Stimulated activated CD4-positive, alpha-beta T cell treated with anti-CD3 and anti-CD28 coated beads, Interleukin-1b, Interleukin-23, amount 100 ng/mL, for 1 hour (primary cell): ENCODE measurements at places on chromosomes 16 and 17.

- DNase-seq: no peak
These were observed 36.0 kb downstream of the NKD1 start for GRCh38 chr16:50584033-50584722.

DNA sequence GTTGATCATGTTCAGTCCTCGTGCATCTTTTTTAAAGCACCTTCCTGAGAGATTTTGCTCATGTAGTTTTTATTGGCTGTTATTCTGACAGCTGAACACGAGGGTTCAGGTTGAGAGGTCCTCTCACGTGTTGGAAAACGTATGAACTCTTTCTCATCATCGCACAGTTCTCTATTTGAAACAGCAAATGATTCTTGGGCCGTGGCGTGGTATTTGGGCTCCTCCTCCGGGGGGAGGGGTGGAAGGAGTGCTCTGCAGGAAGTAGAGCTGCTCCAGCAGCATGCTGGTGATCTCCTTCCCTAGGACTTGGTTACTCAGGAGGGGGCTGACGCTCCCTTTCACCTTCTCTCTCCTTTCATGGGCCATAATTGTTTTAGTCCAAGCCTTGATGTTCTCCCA, 70.4 kb downstream of the KSR1 start:
- no peak for DNase-seq

- no peak for DNase-seq
These were observed at the start of gene P2RX1 for GRCh38 chr17:3915995-3916696. Gene P2RX1 (minus strand): TSS chr17:3916465. CDS start chr17:3916225, 240 bp downstream.

DNA sequence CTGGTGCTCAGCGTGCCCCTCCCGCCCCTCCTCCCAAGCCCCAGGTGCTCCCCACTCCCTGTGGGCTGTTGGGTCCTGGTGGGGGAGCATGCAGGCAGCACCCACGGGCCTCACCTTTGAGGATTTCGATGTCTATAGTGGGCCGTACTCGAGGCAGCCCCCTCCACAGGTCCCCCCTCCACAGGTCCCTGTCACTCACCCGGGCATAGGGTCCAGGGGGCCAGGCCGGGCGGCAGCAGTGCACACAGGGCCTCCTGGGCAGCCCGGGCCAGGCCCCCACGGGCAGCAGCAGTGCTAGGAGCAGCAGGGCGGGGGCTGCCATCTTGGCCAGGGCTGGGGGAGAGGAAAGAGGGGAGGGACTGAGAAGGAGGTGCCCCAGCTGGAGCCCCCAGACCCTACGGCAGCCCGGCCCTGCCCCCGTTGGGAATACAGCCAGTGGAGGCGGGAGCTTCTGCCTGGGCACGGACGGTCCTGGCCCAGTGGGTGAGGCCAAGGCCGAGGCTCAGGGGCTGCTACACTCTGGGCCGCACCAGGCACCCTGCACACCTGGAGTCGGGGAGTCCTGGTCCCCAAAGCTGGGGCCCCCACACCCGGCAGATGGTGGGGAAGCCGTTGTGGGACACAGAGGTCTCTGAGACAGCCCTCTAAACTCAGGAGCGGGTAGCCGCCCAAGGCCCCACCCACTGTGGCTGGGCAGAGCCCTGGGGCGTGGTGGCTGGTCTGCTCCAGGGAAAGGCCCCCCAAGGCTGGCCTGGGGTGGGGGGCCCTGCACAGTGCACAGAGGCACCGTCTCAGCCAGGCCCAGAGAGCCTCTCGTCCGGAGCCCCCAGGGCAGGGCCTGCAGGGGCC, 1.2 kb downstream of the C1QTNF8 start:
- no peak for DNase-seq

- no peak for DNase-seq
These were observed 5.2 kb downstream of the SNX20 start for GRCh38 chr16:50675686-50676610.

- DNase-seq: no peak
These were observed 398.5 kb downstream of the HAPSTR1 start for GRCh38 chr16:9489835-9490467.

- DNase-seq: no peak
These were observed 131.9 kb downstream of the C16orf95 start for GRCh38 chr16:87185308-87185707.

DNA sequence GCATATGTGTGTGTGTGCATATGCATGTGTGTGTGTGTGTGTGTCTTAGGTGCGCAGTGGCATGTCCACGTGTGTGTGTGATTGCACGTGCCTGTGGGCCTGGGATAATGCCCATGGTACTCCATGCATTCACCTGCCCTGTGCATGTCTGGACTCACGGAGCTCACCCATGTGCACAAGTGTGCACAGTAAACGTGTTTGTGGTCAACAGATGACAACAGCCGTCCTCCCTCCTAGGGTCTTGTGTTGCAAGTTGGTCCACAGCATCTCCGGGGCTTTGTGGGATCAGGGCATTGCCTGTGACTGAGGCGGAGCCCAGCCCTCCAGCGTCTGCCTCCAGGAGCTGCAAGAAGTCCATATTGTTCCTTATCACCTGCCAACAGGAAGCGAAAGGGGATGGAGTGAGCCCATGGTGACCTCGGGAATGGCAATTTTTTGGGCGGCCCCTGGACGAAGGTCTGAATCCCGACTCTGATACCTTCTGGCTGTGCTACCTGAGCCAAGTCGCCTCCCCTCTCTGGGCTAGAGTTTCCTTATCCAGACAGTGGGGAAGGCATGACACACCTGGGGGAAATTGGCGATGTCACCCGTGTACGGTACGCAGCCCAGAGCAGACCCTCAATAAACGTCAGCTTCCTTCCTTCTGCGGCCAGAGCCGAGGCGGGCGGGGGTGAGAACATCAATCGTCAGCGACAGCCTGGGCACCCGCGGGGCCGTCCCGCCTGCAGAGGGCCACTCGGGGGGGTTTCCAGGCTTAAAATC, 47.6 kb downstream of the IL21R start:
- peak; percentile 34 for DNase-seq

GRCh38 chr16:24908716-24909115, 63.0 kb downstream of the SLC5A11 start:
- DNase-seq: no peak

DNA sequence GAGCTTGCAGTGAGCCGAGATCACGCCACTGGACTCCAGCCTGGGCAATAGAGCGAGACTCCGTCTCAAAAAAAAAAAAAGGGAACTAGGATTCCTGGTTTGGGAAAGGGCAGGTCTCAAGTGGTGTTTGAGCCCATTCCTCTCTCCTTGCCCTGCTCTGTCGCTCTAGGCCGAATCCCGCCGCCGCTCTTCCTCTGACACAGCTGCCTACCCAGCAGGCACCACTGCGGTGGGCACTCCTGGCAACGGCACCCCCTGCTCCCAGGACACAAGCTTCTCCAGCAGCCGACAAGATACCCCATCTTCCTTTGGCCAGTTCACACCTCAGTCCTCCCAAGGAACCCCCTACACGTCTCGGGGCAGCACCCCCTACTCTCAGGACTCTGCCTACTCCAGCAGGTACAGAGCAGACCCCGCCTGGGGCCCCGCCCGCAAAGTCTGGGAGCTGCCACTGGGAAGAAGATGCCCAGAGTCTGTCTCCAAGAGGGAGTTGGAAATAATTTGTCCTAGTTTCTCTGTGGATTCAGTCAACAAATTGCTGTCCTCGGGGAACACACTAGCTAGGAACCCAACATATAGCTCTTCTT, 6.5 kb downstream of the SETD1A start:
- DNase-seq: no peak
